ENCODE measurements at places on chromosomes 6 and 20.
A peak's percentile ranks its signal among the peaks of the same experiment; 100 is the strongest.

- DNase-seq, result no peak
These were observed 293.7 kb downstream of the BTBD3 start for GRCh38 chr20:12211361-12211760.

DNA sequence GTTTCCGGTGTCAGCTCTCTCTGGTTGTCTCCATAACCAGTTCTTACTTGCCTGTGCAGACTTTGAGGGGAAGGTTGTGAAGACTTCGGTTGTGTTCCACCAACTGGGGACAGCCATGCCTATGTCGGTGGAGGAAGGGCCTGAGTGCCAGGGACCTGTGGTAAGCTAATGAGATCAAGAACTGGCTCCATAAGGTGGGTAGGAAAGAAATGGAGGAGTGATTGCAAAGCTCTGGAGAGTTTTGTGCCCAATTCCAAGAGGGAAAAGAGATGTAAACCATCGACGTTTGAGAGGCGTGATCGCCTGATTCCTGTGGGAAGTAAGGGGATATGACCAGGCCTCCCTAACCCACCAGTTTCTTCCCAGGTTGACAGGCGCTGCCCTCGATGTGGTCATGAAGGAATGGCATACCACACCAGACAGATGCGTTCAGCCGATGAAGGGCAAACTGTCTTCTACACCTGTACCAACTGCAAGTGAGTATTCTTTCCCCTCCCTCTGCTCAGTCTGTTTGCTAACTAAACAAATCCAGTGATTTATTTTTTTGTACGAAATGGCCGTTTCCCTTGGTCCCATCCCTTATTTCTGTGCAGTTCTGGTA, 893 bp downstream of the POLR1H start:
- DNase-seq, result peak; percentile 30

DNA sequence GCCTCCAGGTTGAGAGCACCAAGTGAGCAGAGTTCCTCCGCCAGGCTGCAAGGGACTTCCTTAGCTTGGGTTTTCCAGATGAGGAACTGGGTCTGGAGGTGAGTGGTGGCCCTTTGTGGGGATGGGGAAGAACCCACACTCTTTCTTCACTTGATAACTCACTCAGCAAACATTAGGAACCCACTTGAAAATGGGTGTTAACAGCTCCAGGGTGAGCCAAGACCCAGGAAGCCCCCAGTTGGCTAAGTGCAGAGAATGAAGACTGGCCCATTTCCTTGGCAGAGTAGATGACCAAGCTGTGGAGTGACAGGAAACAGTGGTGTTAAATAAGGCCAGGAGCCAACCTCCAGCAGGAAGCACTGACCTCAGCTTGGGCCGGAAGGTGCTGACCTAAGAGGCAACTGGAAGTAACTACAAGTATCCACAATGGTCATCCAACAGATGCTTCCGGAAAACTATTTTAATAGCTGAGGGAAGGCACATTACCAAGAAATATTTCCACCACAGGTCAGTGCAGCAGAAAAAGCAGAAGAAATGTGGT, 22.7 kb downstream of the MRPL14 start:
- no peak for DNase-seq

- DNase-seq, result peak; percentile 30
These were observed 138.1 kb downstream of the ATXN1 start for GRCh38 chr6:16623029-16623653.

- no peak for DNase-seq
These were observed 31.9 kb downstream of the VSTM2L start for GRCh38 chr20:37934634-37935375.

DNA sequence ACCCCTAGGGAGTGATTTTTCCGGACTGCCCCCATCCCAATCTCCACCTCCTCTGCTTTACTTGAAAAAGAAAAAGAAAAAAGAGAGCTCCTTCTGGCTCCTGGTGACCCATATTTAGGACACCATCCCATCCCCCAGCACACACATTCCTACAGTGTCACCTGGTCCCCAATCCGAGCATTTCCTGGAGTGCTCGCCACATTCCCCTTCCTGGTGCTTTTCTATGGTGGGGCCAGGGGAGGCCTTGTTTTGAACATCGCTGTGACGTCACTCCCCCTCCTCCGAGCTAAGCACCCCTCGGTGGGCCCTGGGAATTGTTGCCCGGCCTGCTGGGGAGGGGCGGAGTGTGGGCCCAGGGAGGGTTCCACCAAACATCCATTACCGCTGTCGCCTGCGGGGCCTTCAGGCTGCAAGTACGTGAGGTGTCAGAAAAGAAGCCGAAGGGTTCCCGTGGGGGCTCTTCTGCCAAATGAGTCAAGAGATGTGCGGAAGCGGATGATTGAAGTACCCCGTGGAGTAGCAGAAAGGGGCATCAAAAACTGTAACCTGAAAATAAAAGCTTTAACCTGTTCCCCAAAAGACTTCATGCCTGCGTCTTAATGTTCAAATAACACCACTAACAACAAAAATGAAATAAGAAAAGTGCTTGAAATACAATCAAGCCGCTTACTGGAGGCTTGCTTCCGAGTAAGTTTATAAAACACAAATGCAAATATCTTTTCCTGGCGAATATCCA, 2.8 kb upstream of the FOXC1 start:
- no peak for DNase-seq

- DNase-seq, result peak; percentile 17
These were observed 659.0 kb upstream of the HS3ST5 start for GRCh38 chr6:115001731-115002350.

DNA sequence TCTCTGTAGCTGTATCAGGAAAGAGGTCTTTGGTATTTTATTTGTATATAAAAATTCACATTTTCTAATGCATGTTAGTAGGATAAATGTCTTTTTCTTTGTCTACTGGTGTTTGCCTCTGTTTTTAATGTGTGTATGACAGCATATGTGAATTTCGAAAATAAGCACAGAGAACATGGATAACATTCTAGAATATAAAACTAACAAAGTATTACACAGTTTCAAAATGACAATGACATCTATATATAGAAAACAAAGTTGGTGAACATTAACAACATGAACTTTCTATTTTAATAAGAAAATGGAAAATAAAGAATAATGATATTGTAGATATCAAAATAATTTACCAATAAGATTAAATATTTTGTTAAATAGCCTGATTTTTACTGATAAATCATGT, 608.0 kb downstream of the COL12A1 start:
- no peak for DNase-seq

All from fibroblast of skin of back (primary cell).